ENCODE measurements at places on chromosomes 2 and 18.

DNA sequence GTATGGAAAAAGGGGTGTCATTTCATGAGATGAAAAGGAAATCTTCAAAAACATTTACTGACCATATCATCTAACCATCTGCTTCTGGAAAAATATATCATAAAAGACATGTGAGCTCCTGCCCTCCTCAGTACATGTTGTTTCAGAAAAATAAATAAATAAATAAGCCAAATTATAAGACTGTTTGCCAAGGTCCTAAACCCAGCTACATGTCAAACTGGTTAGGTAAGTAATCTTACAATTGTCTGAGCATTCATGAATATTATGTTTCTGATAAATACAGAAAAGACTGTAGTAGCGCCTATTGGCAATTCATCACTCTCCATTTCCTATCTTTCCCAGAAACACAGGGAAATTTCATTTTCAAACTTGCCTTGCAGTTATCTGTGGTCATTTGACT is 138.9 kb upstream of the SETBP1 start:
- DNase-seq, result no peak

- DNase-seq, result no peak
Measured at GRCh38 chr2:159976527-159977160, 85.8 kb downstream of the PLA2R1 start.

- DNase-seq, result no peak
Measured at GRCh38 chr2:777546-777945, 100.3 kb upstream of the TMEM18 start.

- DNase-seq, result no peak
Measured at GRCh38 chr2:216233281-216233995, 124.3 kb downstream of the XRCC5 start.

- no peak for DNase-seq
Measured at GRCh38 chr2:28411166-28411755, 18.6 kb downstream of the FOSL2 start.

- DNase-seq, result no peak
Measured at GRCh38 chr18:11136241-11136640, 13.1 kb downstream of the PIEZO2 start.

DNA sequence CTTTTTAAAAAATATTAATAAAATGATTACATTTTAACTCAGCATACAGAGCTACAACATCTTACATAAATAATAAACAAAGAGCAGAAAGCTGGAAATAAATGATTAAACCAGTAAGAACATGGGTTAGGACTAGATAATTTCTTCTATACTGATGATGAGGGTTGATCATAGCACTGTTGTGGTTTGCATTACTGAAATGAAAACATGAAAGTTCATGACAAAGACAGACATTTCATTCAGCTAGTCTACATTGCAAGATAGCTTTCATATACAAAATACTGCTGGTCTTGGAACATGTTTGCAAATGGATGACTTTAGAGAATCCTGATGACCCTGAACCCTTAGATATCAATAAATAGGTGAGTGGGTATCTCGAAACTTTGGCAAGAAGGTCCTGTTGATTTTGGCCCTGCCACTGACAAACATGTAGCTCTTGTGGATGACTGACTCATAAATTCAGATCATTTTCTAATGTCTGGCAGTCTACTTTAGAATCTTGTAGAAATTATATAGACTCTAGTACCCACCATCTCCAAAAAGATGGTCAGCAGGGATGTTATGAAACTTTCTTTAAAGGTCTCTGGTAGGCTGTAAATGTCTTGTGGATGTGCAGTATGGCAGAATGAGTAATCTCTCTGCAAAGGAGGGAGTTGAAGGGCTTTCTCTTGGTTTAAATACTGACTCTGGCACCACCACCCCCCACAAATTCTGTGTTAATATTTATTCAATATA is 15.5 kb upstream of the CDC42EP3 start:
- no peak for DNase-seq

GRCh38 chr18:21389283-21389682 is 147.3 kb downstream of the GREB1L start:
- no peak for DNase-seq

- no peak for DNase-seq
Measured at GRCh38 chr2:27296481-27296880, 11.8 kb downstream of the UCN start.

GRCh38 chr2:36489281-36489680 is 108.7 kb downstream of the FEZ2 start:
- DNase-seq, result peak; percentile 83

GRCh38 chr18:71115261-71115660 is 826.4 kb downstream of the SOCS6 start:
- no peak for DNase-seq

DNA sequence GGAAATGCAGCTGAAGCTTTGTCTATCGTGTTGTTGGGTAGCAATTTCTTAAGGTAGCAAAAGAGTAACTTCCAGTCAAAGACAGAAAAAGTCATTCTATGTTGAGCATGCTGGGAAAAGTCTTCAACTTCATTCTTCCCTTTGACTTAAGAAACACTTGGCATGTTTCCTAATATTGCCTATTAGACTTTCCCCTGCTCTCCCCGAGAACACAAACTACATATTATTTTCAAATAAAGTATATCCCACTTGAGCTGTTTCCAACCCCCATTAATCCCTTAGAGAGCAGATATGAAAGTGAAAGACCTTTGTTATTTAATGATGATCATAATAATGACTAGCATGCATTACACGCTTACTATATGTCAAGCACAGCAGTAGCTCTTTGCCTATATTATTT is 136.0 kb upstream of the SPOPL start:
- no peak for DNase-seq

- no peak for DNase-seq
Measured at GRCh38 chr2:239193925-239194677, 206.7 kb downstream of the HDAC4 start.

- DNase-seq, result peak; percentile 92
Measured at GRCh38 chr18:55321265-55322177, 266.5 kb downstream of the TCF4 start.

- DNase-seq, result peak; percentile 83
Measured at GRCh38 chr2:47091118-47091517, 64.0 kb downstream of the STPG4 start.

GRCh38 chr2:55137024-55137958 is 87.0 kb upstream of the RTN4 start:
- no peak for DNase-seq

GRCh38 chr2:177265824-177266817 is 1.6 kb upstream of the NFE2L2 start:
- peak; percentile 65 for DNase-seq

GRCh38 chr2:215347878-215348277 is 36.0 kb downstream of the ATIC start:
- DNase-seq, result no peak

GRCh38 chr18:58088691-58089065 is 44.7 kb downstream of the NEDD4L start:
- DNase-seq, result no peak

GRCh38 chr2:26458365-26459042 is 19.4 kb downstream of the OTOF start:
- no peak for DNase-seq

- DNase-seq, result peak; percentile 40
Measured at GRCh38 chr18:33761363-33761762, 183.3 kb downstream of the ASXL3 start.

DNA sequence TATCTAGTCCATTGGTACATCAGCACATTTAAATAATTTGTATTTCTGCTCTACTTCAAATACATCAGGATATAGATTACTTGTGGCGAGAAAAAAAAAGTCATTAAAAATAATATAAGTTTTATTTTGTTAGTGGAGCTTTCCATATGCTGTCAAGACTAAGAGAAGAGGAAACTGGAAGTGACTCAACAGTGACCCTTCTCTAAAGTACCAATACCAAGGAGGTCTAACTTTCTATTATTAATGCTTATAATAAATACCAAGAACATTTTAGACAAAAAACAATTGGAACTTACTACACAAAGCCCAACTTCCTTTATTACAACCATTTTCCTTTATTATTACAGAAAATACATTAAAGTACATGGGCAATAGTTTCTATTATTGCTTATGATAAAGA is 39.8 kb downstream of the TTR start:
- no peak for DNase-seq

DNA sequence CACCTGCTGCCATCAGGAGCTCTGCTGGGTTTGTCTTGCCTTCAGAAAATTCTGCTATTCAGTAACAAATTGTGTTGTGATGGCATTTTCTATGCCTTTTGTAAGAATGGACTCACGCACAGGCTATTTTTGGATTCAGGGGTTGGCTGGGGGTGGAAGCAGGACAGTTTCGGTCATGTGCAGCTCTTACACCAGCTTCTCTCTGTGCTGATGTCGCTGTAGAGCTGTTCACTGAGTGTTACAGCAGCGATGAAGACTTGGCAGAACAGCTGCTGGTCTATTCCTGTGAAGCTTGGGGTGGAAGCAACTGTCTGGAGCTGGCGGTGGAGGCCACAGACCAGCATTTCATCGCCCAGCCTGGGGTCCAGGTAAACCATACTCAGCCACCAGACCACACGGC is 49.2 kb downstream of the TRPM8 start:
- DNase-seq, result no peak

DNA sequence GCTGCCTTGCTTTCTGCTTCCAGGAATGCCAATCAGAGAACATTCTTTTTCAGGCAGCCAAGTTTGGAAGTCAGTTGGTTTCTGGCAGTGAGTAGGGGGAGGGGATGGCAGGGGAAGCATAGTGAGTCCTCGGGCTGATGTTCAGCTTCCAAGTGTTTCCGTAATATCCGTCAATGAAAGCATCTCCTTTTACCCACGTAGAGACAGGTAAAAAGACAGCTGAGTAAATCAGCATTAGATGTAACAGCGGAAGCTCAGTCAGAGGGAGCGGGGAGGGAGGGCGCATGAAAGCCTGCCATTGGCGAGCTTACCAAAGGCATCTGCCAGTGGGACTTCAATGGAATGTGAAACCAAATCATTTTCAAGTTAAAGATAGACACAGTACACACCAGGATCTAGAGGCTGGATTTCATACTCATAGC is 117.1 kb upstream of the DTNA start:
- peak; percentile 70 for DNase-seq

DNA sequence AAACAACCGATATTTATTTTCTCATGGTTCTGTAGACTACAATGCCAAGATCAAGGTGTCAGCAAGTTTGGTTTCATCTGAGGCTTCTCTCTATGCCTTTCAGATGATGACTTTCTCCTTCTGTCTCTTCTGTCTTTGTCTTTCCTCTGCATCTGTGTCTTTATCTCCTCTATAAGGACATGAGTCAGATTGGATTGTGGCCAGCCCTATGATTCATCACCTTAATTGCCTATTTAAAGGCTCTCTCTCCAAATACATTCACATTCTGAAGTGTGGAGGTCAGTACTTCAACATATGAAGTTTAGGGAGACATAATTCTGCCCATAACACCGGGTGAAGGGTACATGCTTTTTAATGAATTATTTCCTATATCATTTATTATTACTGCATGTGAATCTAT is 71.2 kb upstream of the CNTNAP5 start:
- peak; percentile 47 for DNase-seq

DNA sequence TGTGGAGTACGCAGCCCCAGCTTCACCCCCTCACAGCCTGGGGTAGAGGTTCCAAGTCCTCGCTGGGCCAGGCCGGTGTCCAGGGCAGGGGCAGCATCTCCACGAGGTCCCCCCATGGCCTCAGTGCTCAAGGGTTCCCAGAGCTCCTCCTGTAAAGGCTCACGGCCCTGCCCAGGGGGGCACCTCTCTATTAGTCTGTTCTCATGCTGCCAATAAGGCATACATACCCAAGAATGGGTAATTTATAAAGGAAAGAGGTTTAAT is 38.8 kb downstream of the TDRD15 start:
- no peak for DNase-seq

GRCh38 chr2:233076749-233077148 is 16.6 kb downstream of the INPP5D start:
- DNase-seq, result no peak

- no peak for DNase-seq
Measured at GRCh38 chr2:222806526-222807137, 54.2 kb upstream of the ACSL3 start.

GRCh38 chr2:70772486-70773155 is 4.6 kb upstream of the ADD2 start:
- no peak for DNase-seq

DNA sequence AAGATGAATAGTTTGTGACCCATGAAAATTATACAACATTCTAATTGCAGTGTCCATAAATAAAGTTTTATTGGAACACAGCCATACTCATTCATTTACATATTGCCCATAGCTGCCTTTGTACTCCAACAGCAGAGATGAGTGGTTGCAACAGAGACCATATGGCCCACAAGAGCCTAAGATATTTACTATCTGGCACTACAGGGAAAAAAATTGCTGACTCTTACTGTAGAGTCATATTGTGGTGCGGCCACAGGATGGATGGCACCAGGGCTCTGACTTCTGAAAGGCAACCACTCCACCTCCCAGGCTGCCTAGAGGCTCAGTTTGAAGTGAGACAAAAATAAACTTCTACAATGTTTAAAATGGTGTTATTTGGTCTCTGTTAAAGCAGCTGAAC is 404.0 kb upstream of the ATP5MC3 start:
- DNase-seq, result no peak

DNA sequence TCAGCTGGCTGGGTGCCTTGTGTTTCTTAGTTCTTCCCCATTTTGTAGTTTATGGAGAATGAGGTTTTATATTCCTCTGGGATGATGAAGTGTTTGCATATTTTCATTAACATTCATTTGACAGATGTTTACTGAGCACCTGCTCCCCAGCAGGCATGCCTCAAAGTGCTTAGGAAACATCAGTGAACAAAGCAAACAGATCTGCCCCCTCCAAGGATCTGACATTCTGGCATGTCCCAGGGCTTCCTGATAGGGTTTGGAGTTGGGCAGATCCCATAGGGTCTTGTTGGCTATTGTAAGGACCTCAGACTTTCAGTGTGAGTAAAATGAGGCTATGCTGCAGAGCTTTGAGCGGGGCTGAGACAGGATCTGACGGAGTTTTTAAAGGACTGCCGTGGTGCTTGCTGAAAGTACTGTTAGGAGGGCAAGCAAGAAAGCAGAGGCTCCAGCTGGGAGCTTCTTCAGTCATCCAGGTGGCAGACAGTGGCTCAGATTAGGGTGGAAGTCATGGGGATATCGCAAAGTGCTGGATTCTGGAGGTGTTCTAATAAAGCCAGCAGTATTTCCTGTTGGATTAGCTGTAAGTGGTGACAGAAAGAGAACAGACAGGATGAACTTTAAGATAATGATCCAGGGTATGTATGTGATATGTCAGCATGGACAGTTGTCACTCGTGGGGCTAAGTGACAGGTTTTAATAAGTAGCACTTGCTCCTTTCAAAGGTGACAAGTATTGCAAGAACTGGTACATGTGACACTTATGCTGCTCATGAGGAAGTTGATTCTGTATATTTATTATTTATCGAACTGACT is 11.3 kb upstream of the IAH1 start:
- DNase-seq, result no peak

- no peak for DNase-seq
Measured at GRCh38 chr2:204021290-204022081, 84.9 kb downstream of the ICOS start.

- DNase-seq, result peak; percentile 95
Measured at GRCh38 chr2:128422571-128422970, 103.9 kb upstream of the HS6ST1 start.

DNA sequence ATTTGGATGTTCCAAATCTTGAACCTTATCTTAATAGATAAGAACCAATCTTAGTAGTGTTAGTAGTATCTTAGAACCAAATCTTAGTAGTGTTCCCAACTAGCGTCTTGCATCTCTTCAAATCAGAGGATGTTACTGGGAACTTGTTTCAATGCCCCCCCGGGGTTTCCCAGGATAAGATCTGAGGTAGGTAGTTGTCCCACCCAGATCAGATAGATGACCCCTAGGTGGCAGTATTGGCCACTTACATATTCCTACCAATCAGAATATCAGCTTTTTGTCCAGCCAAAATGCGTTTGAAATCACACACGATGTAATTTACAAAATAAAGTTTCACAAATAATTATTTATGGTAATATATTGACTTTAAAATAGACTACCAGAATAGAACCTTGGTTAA is 314.8 kb downstream of the MBD2 start:
- DNase-seq, result no peak

Measured in fibroblast of upper back skin (primary cell).